OCI-M1 (cell line): ENCODE measurements at places on chromosomes 16 and 17.

DNA sequence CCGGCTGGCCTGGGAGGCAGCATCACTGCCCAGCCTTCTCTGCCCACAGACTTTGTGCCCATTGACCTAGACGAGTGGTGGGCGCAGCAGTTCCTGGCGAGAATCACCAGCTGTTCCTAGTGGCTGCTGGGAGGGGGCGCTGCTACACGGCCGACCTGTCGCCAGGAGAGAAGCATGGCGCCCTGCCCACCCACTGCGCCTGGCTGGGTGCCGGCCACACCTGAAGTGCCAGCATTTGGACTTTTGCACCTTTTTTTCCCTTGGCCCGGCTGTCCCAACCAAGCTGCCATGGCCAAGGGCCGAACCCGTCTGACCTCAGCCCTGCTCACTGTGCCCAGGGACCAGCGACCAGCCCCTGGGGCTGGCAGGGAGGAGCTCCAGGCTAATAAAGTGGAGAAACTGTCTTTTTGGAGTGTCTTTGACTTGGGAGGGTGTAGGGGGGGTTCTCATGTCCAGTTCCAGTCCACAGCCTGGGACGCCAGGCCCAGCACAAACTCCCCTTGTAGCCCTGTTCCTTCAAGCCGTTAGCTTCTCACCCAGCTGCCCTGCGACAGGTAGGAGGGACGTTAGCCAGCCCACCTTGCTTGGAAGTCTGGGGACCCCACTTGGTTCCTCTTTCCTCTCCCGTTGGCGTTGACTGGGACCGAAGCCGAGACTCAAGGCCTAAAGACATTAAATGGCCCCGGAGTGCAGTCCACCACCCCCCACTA lies 939 bp upstream of the WDR90 start:
- DNase-seq: peak; percentile 81

GRCh38 chr16:49875806-49876715 lies 20.1 kb upstream of the ZNF423 start:
- no peak for DNase-seq

GRCh38 chr17:50666316-50666715 lies 31.6 kb downstream of the ABCC3 start:
- no peak for DNase-seq

- peak; percentile 21 for DNase-seq
Observed at GRCh38 chr17:79388556-79389295, 222.1 kb downstream of the RBFOX3 start.

DNA sequence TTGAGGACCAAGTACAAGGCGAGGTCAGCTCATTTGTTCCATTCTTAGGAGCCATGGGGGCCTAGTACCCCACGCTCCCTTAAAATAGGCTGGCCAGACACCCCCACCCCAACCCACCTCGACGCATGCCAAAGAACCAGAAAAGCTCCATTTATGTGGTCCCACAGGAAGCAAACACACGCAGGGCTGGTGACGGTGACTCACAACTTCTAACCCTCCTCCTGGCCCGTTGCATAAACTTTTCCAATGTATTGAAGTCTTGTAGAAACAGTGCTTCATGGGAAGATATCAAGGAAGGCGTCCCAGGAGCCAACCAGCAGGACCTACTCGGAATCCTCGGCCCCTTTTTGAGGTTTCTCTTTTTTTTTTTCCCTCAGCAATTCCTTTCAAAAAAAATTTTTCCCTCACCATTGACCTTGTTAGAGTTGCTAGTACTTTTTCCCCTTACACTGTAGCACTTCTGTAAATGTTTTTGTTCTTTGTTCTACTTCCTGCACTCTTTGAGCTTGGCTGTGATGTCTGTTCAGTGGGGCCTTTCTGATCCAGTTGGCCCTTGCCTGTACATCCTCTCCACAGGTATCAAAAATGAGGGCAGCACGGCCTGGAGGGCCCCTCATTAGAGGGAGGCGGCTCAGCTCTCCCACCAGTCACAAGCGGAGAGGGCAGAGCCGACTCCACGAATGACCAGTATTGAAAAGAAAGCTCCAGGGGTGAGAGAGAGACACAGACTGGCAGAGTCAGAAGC lies 208.3 kb downstream of the RGS9 start:
- DNase-seq: no peak
